ENCODE measurements at places on chromosomes 4 and X.

GRCh38 chr4:84503495-84504437 is 4.7 kb upstream of the NKX6-1 start:
- peak; percentile 64 for DNase-seq

GRCh38 chr4:8818063-8818881 is 53.4 kb downstream of the HMX1 start:
- peak; percentile 26 for DNase-seq

DNA sequence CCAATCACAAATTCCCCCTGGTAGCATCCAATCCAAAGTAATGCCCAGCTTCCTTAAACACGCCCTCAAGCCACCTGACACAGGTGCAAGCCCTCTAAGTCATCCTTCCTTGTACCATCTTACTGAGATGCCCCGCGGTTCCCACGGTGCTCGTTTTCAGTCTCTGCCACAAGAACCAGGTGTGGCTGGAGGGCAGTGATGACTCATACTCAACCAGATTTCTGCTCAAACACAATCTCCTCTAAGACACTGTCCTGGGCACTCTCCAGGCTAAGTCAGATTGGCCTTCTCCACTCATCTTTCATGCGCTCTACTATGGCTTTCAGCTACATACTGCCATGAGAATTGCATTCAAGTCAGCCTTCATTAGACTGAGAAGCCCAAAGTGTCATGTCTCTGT is 3.5 kb downstream of the SH3KBP1 start:
- no peak for DNase-seq

- no peak for DNase-seq
Measured at GRCh38 chr4:137283737-137284136, 248.6 kb downstream of the PCDH18 start.
